Uterus (tissue), 4 donors: ENCODE measurements at places on chromosomes 3 and 15.

DNA sequence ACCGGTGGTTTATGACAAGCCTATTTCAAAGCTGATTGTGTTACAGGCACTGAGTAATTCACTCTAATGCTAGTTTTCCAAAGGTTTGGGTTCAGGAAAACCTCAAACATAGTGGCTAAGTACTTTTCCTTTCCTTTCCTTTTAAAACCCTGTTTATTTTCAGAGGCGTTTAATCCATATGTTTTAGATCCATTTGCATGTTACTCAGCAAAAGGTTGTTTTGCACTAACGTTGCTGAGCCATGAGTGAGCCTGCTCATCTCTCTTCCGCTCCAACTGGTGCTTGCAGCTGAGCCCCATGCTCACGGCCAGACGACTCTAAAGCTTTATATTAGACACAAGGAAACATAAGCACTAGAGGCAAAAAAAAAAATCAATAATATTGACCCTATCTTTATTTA, 9.4 kb downstream of the CEMIP start:
- no peak for DNase-seq

DNA sequence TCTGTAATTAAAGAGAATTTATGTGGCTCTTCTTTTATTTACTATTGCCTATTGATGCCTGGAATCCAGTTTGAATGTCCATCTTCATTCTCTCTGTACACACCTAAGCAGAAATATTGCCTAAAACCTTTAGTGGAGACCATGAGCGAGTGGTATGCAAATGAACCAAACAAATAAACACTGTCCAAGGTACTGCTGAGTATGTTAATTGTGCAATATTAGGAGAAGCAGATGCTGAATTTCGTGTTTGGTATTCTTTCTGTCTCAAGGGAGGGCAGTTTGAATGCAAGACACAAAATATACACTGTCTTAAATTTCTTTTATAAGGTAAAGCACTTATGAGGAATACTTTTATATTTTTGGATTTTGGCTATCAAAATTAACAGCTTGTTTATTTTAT, 440.9 kb downstream of the RBMS3 start:
- no peak for DNase-seq

GRCh38 chr15:57550640-57551039, 41.1 kb upstream of the MYZAP start:
- DNase-seq: no peak

DNA sequence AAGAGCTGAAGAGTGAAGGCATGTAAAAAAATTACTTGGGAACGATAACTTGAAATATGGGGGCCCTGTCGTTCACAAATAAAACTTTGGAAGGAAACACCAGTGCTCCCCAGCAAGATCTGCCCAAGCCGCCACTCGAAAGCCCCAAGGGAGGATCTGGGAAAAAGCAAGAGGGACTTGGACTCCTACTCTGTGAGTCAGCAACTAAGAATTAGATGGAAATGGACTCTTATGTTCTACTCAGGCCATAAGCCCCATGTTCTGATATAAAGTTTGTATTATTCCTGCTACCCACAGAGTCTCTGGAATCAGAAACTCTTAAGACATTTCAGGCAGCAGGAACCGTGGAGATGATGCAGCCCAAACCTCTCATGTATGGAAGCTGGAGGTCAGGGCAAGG, 75.7 kb downstream of the ITGB5 start:
- no peak for DNase-seq

DNA sequence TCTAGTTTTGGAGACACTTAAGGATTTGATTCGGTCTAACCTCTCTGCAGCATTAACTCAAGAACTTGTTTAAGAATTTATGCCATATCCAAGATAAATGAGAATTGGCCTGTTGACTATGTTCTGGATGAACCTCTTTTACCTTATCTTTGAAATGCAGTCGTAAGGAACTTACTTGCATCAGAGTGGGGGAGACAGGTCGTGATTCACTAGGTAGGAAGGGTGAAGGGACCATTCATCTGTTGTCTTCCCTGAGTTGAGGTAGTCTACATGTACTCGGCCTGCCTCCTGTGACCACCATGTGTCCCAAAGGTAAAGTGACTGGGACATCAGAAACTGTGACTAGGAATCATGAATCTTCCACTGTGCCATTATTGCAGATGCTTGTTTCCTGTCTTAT, 248.0 kb upstream of the P2RY1 start:
- no peak for DNase-seq

- no peak for DNase-seq
These were observed 223.3 kb upstream of the ARHGEF26 start for GRCh38 chr3:153897842-153898241.

GRCh38 chr3:514192-514591, 317.6 kb downstream of the CHL1 start:
- no peak for DNase-seq

DNA sequence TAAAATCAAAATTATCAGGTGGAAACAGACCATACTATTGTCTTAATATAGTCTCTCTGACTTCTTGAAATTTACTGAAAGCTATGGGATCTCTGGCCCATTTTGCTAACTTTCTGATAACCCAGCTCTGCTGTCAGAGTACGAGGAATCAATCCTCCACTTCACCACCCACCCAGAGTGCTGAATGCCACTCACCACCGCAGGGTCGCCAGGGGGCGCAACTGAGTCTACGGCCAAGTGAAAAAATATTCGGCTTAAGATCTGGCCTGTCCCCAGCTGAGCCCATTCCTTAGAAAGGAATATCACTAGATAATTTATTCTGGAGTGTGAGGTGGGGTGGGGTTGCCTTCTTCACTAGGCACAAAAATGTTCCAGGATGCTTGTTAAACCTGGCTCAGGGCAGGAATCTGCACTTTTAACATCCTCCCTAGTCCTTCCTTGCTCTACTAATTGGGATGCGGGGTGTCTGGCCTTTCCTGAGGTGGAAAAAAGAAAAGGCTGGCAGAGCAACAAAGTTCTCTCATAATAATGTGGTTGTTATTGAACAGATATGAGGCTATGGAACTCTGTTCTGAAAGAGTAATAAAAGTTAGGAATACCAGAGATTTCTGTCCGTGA, 520.6 kb downstream of the MFSD1 start:
- DNase-seq: no peak

DNA sequence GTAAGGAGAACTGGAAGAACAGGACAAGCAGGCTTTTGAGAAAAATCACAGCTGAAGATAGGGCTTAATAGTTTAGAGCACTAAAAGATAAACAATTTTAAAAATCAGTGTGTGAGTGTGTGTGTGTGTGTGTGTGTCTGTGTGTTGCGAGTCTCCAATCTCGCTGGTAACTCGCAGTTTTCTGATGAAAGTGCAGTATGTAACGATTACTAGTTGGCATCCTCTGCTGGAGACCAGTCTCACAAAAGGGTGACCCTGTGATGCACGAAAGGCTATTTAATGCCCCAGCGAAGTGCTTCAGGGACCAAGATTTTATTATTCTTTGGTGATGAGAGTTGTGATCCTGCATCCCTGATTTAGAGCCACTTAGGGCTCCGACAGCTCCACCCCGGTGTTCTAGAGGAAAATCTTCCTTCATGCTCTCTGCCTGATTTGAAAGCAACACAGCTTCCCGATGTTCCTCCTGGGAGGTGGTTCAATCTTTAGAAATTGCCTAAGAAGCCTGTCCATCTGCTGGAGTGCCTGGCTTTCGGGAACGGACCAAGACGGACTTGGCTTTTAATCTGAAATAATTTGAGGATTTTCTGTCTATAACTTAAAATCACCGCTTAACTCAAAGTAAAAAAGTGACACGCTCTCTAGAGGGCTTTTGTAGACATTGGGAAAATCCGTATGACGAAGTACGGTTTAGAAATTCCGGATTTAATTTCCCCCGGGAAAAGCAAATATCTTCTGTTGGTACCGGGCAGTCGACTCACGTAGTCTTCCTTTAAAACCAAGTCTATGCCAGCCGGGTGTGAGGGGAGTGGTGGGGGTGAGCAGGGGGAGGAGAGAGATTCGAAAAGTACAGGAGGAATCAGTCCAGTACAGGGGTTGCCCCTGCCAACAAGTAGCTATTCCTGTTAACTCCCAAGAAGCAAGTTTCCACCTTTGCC, 1.1 kb upstream of the ALCAM start:
- no peak for DNase-seq

GRCh38 chr15:39312984-39313383, 267.9 kb upstream of the THBS1 start:
- no peak for DNase-seq

GRCh38 chr3:195210266-195210973, 60.5 kb downstream of the XXYLT1 start:
- peak; percentile 66 for DNase-seq

GRCh38 chr3:36738702-36739101, 25.7 kb downstream of the DCLK3 start:
- no peak for DNase-seq

DNA sequence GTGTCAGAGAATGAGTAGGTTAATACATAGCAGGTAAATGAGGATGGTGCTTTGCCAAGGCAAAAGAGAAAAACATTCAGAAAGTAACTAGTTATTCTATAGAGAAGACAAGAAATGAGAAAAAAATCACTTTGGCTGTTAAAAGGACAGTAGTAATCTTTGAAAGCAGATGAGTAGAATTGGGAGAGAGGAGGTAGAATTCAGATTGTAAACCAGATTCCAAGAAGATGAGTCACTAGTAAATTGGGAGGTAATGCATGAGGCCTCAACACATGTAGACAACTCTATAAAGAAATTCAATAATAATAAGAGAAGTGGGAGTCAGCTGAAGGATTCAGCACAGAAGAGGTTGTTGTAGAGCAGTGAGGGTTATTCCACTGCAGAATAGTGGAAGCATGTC, 81.4 kb downstream of the MBNL1 start:
- no peak for DNase-seq

DNA sequence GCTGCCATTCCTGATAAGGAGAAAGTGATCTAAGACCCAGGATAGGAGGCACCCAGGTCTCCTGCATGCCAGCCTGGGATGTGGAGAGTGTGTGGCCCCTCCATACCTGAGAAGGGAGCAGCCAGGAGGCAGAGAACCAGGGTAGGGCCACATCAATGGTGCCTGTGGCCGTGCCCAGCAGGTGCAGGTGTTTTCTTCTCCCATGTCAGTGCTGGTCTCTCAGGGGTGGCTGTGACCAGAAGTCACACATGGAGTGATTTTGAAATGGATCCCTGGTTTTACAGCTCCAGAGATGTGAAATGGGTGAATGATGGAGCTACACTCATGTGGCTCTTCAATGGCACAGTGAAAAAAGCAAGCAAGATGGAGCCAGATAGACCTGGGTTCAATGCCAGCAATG, 3.3 kb upstream of the ISL2 start:
- DNase-seq: no peak

- no peak for DNase-seq
These were observed 31.3 kb downstream of the ACP3 start for GRCh38 chr3:132348531-132348930.

DNA sequence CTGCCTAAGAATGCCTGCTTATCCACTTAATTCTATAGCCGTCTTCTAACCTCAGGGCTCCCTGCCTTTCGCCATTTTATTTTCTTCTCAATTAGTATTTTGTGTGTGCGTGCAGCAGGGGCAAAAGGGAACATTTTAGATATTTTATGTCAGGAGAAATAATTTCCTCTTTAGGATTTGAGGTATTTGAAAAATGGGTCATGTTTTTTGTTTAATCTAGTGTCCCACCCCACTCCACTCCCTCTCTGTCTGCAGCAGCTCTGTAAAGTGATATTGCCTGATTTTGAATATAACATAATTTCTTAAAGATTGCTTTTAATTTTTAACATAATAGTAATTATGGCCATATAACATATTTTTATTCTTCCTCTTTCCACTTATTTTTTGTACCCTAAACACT, 593.2 kb upstream of the DPPA4 start:
- no peak for DNase-seq

GRCh38 chr3:113234028-113234427, 22.7 kb downstream of the BOC start:
- DNase-seq: no peak

GRCh38 chr15:57686657-57687056, 19.9 kb upstream of the POLR2M start:
- no peak for DNase-seq

- DNase-seq: no peak
These were observed 365 bp upstream of the PDCD6IP start for GRCh38 chr3:33798113-33798417.

DNA sequence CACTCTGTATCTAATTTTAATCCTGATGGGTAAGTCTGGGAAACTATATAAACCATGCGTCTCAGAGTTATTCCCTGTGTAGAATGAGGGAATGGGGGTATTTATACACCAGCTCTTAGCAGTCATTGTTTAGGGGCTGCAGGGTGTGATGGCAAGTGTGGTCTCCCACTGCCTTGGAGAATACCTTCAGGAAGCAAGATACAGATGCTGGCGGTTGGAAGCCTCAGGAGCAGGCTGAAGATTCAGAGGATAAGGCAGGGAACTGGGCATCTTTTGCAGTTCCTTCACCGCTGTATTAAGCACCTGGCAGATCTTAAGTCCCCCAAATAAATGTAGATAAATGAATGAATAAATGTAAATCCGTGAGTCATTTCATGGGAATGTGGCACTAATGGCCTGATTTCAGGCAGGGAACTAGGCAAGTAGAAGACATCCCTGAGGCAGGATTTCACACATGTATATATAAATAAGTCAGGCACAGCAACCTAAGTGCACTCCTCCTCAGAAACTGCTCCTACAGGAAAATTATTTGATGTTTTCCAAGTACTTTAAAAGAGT, 209.2 kb upstream of the GADL1 start:
- no peak for DNase-seq

DNA sequence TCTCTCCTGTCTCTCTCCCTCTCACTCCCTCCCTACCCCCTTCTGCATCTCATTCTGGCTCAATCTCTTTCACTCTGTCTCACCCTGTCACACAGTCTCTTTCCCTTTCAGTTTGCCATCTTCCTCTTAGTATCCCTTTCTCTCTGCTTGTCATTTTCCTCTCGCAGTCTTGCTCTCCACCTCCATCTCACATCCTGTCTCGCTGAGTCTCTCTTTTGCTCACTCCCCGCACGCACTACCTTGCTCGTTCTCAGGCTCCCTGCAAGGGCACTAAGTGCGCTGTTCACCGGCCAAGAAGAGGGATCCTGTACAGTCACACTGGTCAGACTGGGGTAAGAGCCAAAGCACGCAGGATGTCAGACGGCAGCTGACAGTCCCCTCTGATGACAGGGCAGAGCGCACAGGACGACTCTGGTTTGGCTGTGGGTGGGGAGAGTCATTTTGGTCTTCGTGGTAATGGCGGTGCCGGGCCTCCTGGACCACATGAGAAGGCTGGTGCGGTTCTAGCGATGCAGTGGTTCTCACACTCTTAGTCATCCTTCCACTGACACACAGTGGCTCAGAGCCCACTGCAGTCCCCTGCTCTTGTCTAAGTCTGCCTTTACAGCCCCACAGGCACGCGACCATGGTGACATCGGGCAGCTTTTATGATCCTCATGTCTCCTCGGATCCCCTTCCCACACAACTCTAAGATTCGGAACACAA, 356.8 kb downstream of the FOXP1 start:
- DNase-seq: no peak

DNA sequence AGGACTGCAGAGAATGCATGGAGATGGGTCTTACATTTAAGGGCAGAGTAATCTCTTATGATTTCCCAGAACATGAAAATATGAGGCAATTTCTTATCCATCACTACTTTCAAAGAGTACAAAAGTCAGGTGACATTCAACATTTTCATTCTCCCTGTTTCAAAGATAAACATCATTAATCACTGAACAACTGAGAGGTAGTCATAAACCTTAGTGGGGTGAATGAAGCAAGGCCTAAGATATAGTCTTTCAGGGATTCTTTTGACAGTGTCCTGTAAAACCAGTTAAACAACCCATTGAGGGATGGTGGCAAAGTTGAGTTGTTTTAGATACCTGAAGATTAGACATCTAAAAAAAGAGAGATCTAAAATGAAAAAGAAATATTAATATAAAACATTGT, 271.6 kb upstream of the CBLB start:
- DNase-seq: no peak
